Trophoblast cell (in vitro differentiated cells and primary cell): ENCODE measurements at places on chromosomes 12 and 14.

- DNase-seq: no peak
Measured at GRCh38 chr14:78709795-78710557, 539.8 kb downstream of the NRXN3 start.

DNA sequence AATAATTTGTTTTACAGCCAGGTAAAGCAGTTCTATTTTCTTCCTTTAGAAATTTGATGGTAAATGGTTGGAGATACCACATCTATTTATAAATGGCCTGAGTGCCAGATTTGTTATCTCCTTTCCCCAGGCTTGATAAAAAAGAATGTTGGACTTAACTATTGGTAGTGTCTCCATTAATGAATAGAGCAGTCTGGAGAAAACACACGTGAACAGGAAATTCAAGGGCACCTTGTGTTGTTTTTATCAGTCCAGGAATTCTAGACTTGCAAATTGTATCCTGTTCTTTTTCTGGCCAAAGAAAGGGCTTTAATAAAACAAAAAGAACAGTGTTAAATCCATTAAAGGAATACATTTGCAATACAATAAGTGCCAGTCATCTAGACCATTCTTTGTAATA lies 40.8 kb upstream of the BMAL2 start:
- DNase-seq: no peak

- DNase-seq: peak; percentile 38
Measured at GRCh38 chr14:59630288-59630963, 53.8 kb upstream of the CCDC175 start.

- DNase-seq: peak; percentile 87
Measured at GRCh38 chr12:110560048-110560447, 23.1 kb downstream of the PPTC7 start.

DNA sequence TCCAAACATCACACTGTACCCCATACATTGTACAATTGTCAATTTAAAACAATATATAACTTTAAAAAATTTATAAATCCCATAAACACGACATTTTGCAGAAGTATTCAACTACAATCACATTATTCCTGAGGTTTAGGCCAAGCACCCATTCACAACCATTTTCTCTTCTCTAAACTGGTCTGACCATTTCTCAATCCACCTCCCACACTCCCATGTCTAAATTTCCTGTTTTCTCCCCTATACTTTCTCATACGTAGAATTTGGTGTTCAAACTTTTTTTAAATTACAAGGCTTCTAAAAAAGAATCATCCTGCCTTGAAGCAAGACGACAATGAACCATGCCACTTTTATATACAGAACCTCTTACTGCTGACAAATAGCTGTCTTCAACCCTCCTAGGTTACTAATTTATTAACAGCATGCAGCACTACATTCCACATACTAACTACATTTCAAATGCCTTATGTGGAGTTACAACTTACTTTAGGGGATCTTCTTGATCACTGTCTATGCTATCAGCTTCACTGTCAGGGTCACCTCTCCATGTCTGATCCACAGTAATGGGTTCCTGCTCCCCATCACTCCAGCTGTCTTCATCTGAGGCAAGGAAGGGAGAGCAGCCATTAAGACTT lies 3.4 kb downstream of the KANSL2 start:
- no peak for DNase-seq

DNA sequence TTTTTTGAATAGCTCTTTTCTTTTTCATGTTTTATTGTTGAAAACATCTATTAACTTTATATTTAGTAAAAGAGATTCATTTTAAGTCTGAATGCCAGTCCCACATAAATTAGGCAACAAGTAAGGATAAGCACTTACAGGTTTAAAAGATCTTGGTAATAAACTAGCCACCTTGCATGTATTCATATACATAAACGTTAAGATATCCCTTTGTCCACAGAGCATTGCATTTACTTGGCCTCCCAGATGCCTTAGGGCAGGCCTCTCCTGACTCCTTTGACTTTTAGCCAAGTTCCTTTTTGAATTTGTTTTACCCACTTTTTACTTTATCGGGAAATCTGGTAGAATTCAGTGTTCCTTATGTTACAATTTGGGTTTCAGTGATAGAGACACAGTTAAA lies 331.7 kb downstream of the ETNK1 start:
- no peak for DNase-seq
